ENCODE measurements at places on chromosomes 4 and X.

DNA sequence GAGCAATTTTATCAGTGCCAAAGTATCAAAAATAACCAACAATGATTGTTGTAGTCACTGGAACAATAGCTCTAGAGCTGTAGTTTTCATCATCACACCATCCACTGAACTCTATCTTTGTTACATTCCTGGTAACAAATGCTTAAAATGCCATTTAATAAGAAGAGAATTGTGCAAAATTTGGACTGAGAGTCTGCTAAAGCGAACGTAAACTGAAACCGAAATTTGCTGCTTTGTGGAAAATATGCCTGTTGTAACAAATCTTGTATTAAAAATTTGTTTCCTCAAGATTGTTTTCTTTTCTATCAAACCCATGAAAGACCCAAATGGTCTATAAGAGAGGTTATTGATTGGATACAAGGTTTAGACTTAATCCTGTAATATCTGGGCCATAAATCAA, 109.3 kb upstream of the TECRL start:
- DNase-seq = no peak

DNA sequence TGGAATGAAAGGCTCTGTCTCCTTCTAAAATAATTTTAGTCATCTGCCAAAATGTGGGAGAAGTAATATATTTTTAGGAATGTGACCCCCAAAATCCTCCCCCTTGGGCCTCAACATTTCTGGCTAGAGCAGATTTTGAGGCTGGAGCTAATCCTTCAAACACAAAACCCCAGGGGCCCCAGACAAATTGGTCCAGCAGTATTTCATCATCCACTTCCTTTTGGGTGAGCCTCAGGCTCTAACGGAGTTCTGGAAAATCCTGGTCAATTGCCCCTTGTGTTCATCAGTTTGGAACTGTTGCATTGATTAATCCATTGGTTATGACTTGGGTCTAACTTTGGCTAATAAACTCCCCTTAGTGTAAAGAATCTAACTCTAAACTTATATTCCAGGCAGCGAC, 67.4 kb upstream of the PCDH19 start:
- no peak for DNase-seq

DNA sequence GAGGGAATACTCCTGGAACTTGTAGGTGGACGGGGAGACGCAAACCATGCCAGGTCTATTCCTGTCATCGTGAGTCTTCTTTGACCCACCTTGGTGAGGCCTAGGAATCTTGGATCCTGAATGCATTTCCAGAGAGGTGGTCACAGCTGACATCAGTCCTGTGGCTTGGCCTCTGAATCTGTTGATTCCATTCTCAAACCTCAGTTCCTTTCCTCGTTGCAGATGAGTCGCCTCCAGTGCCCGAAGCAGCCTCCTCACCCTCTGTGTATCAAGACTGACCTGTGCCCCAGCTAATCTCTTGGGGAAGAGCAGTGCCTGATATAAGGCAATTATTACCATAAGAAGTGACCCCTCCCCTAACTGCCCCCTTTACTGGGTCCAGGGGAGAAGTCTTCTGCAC, 118.1 kb downstream of the SMIM20 start:
- no peak for DNase-seq

DNA sequence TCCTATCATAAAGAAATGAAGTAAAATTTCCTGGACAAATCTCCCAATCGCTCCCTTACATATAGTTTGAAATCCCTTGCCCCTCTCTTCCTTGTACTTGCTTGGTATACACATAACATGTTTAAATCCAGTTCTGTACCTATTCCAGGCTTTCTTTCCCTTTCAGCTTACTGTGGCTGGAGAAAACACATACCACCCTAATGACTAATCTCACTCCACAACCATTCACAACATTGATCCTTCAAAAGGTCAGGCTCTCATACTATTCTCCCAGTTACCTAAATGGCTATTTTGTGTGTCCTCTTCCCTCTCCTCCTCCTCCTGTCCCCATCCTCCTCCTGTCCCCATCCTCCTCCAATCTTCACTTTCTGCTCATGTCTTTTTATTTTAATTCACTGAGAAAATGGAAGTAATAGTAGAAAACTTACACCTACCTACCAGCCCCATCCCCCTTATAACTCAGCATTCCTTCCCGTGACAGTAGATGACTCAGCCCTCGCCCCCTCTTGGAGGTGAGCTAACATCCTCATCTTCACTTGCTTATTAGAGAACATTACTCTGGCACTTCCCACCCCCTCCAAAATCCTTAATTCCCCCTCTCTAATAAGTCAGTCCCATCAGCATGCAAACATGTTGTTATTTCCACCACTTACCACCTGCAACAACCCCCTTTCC, 77.5 kb downstream of the IL15 start:
- DNase-seq = no peak

- DNase-seq = no peak
Observed at GRCh38 chrX:23935106-23935505, 27.3 kb downstream of the CXorf58 start.

DNA sequence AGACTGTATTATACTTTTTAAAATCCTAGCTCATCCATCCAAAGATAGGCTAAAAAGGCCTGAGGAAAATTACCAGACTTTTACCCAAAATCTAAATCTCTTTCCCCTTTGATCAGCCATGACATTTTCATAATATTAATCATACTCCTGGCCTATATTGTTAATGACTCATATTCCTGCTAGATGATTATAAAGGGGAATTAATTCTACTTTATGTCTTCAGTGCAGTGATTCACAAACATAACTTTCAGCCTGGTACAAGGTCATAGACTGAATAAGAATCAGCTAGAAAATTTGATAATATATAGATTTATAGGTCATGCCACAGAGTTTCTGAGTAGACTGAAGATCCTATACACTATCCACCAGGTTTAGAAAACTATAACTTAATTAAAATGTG, 1905.4 kb downstream of the C4orf33 start:
- no peak for DNase-seq
